ENCODE measurements at places on chromosomes 6 and 20.

- DNase-seq = no peak
Measured at GRCh38 chr20:36591854-36592641, 13.5 kb upstream of the RAB5IF start.

DNA sequence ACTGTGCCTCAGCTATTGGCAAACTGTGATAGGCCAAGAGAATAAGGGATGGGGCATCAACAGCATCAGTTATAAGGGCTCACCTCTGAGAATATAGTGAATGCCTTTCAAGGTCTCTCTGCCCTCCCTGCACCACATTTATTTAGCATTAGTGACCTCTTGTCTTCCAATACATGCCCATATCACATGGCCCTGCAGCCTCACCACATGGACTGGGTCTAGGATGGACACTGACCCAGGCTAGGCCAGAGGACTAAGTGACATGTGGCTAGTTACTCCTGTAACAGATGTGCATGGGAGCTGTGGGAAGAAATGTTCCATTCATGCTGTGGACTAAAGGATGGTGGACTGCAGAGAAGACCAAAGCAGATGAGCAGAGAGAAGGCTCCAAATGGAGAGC, 3.2 kb upstream of the BTN2A2 start:
- no peak for DNase-seq

- no peak for DNase-seq
Measured at GRCh38 chr20:57288651-57289277, 22.3 kb upstream of the BMP7 start.

- DNase-seq = no peak
Measured at GRCh38 chr6:48036316-48036715, 74.7 kb downstream of the PTCHD4 start.

GRCh38 chr6:167826230-167826895, 348 bp upstream of the AFDN start:
- DNase-seq = no peak

DNA sequence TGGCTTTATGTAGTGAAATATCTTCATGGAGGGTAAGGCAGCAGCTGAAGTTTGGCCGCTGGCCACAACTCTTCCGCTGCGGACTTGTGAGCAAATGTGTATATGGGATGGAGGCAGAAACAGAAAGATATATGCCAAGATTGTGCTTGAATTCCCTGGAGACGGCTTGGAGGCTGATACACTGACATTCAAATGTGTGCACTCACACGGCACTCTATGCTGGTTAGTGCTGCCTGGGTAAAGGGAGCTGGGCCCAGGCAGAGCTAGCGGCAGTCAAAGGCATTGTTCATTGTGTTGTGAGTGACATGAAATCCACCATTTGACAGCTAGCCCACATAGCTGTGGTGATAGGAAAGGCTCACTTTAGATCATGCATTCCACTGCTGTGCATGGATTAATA, 202.7 kb downstream of the CLIC5 start:
- DNase-seq = no peak

DNA sequence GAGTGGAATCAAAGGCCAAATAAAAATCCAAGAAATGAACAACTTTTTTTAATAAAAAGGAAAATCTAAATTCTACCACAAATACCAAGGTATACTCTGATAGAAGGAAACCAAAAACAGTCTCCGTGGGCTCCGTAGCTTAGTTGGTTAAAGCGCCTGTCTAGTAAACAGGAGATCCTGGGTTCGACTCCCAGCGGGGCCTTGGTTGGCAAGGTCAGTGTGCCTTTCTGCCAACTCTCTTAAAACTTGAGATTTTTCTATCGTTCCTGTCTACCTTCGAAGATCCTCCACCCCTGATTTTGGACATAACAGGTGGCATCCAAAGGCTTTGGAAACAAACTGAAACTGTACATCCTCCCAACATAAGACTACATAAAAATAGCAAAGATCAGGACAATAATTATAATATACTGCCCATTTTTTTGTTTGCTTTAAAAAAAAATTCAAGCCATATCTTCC, 197.9 kb downstream of the TRIM27 start:
- no peak for DNase-seq

- no peak for DNase-seq
Measured at GRCh38 chr6:74606582-74607071, 599.2 kb downstream of the COL12A1 start.

DNA sequence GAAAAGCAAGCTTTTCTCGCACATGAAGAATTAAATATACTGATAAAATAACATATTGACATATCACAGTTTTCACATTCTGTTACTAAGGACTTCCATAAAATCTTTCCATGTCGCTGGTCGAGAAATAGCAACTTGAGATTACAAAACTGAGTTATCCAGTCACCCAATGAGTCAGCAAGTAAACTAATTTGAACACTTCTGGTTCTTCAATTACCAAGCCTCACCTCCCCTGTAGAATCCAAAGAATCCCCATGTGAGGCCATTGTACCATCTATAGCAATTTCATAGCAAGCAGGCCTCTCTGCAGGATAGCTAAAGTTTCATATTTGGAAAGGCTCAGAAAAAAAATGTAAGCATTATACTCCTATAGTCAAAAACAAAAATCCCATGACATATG, 87.3 kb downstream of the PKHD1 start:
- no peak for DNase-seq

- DNase-seq = no peak
Measured at GRCh38 chr6:134021396-134022122, 30.9 kb downstream of the SLC2A12 start.

DNA sequence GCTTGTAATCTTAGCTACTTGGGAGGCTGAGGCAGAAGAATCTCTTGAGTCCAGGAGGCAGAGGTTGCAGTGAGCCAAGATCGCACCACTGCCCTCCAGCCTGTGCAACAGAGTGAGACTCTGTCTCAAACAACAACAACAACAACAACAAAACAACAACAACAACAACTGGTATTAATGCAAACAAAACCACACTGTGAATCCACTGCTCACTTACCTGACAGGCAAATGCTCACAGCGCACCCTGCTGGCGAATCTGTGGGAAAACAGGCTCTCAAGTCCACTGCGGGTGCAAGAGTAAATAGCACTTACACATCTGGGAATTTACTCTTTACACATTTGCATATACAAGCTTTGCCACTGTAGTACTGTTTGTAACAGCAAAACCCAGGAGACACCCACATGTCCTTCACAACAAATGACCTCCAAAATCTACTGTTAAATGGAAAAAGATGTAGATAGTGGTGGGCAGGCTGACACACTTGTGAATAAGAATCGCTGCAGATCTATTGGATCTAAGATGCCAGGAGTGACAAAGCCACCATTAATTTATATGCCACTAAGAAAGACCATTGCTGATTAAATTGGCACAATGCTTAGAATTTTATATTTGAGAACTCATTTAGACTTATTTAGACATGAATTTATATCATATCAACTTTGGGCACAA, 29.3 kb downstream of the NSFL1C start:
- peak; percentile 56 for DNase-seq

DNA sequence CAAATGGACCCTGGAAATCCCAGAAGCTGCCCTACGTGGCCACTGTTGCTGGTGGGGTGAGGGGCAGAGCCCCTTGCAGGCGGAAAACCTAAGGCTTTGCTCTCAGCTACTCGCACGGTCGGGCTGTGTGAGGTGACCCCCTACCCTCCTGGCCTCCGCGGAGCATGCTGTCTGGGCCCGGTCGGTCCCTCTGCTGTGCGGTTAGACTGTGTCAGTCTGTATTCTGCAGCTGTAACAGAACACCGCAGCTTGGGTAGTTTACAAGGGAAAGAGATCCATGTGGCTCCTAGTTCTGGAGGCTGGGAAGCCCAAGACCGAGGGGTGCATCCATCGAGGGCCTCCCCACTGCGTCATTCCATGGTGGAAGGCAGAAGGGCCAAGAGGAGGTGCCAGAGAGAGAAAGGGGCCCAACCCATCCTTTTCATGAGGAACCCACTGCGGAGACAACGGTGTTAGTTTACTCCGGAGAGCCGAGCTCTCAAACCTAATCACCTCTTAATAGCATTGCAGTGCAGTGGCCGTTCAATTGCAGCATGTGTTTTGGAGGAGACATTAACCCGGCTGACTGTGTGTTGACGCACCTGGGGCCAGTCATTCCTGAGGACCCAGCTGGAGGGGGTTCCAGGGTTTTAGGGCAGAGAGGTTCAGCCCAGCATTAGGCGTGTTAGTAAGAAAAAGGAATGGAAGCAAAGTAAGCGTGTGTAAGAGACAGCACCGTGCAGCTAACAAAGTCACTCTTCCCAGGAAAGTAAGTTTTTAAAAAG, 18.3 kb downstream of the COL9A3 start:
- DNase-seq = no peak

GRCh38 chr6:35078226-35078850, 62.8 kb downstream of the TCP11 start:
- no peak for DNase-seq

DNA sequence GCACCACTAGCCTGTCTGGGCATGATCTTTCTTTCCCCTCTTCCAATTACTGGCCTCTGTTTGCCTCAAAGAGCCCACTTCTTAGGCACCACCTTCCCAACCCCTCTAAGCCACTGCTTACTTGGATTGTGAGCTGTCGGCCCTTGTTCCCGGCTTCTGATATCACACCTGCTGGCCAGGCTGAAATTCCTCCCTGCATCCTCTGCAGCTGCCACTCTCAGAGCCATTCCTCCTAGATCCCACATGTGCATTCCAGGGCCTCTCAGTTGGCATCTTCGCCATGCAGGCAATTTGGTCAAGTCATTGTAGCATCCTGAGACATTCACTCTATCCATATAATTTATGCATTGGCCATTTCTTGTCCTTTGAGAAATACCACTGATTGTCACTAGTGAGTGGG, 135.9 kb downstream of the OLIG3 start:
- DNase-seq = no peak

DNA sequence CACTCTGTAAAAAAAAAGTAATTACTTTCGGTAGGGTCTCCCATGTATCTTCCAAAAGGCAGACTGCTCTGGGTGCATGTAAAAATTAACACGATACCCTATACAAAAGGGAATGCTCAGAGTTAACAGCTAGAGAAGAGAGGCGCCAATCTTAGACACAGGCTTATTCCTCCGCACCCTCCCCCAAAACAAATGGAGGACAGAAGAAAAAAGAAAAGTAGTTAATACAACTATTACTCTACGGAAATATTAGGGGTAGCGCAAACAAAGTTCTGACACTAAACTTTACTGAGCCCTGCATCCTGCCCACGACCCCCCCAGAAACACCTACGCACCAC, 331 bp upstream of the UFL1 start:
- no peak for DNase-seq

- DNase-seq = no peak
Measured at GRCh38 chr6:133191323-133191722, 49.8 kb upstream of the EYA4 start.

GRCh38 chr6:31035862-31036497, 25.7 kb downstream of the MUC22 start:
- no peak for DNase-seq

DNA sequence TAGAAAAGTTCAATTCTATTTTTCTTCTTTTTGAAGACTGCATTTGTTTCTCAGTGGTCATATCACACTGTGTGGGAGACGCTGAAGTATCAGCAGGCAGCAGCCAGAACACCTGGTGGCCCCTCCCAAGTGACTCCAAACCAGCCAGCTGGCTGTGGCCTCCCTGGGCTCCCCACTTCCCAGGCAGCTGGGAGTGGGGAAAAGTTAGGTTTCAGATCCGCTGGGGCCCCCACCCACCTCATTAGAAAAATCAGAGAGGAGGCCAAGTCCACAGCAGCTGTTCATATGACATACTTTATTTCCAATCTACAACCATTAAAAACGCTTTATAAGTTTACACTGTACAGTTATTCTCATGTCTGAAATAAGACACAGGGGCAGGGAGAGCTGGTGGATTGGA, 3.6 kb upstream of the DSN1 start:
- DNase-seq = no peak

DNA sequence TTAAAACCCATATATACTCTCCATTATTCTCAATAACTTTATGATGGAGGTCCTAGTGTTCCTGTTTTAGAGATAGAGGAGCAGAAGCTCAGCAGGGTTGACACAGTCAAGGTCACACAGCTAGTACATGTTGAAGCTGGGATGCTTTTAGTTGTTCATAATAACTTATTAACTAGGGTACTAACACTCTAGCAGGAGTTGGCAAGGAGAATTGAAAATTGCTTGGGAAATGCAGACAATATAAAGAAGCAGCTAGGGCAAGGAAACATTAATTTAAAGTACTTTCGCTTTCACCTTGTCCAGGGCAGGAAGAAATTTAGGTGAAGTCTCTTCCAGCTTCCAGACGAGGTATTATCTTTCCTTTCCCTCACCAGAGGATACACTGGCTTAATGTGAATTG, 133.7 kb downstream of the RCAN2 start:
- no peak for DNase-seq

GRCh38 chr6:150813319-150813992, 52.0 kb upstream of the MTHFD1L start:
- no peak for DNase-seq

- no peak for DNase-seq
Measured at GRCh38 chr6:69294862-69295261, 501.9 kb downstream of the LMBRD1 start.

DNA sequence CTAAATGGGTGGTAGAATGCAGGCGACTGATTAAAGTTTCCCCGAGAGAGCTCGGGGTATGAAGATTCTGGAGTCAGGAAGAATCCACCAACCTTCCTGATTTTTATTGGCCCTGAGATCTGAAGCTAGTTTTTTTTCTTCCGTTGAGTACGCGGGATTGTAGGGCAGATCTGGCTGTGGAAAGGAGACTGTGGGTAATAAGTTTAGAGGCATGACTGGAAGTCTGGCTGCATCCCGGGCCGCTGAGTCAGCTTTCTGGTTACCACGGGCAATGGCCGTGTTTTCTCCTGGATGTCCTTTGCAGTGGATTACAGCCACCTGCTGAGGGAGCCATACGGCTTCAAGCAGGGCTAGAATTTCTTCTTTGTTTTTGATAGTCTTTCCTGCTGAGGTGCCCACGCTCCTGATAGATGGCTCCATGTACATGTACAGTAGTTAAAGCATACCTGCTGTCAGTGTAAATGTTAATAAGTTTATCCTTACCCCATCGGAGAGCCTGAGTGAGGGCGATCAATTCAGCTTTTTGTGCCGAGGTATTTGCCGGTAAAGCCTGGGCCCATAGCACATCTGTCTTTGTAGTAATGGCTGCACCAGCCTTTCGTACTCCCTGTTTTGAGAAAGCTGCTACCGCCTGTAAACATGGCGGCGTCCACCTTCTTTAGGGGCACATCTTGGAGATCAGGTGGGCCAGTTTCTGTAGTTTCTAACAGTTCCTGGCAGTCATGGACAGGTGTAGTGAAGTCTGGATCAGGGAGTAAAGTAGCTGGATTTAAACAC, 154.0 kb downstream of the TRIM27 start:
- no peak for DNase-seq

GRCh38 chr6:49415358-49415757, 47.7 kb downstream of the MMUT start:
- DNase-seq = no peak

- no peak for DNase-seq
Measured at GRCh38 chr20:46636514-46636913, 14.7 kb downstream of the SLC13A3 start.

All from SHP77 treated with DMSO at 0.1 percent for 48 hours (cell line).